ENCODE measurements at places on chromosomes 5 and 9.

GRCh38 chr5:97635553-97635952, 452.5 kb upstream of the RIOK2 start:
- DNase-seq, result no peak

DNA sequence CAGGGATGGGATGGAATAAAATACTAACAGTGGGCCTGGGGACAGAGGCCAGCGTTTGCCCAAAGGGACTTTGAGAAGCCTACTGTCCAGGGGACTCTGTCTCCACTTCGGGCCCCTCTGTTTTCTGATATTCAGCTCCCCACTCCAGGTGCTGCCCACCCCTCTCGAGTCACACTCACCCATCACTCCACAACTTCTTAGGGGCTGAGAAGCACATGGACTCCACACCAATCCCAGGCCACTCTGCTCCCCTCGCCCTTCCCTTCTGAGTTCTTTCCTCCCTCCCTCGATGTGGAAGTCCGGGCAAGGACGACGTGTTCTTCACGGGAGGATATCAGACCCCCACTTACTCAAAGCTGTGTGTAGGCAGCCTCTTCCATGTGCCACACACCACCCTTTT, 124.5 kb downstream of the BARX1 start:
- no peak for DNase-seq

GRCh38 chr5:118233606-118234005, 754.7 kb downstream of the DTWD2 start:
- DNase-seq, result no peak

GRCh38 chr9:3525096-3525835, 535 bp downstream of the RFX3 start:
- DNase-seq, result peak; percentile 8

DNA sequence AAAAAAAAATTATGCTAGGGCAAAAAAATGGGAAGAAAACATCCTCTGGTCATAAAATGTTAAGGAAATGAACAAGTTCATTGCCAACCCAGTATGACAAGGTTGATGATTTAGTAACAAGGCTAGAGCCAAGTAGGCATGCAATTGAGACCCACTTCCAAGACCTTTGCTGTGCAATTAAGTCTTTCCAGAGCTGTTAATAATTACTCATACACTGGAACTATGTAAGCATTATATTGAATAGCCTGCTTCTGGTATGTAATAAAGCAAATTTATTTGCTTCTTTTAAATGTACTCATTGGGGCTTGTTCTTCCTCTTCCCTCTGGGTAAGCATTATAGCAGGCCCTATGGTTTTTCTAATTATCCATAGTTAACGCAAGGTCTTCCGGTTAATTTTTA, 32.5 kb upstream of the SNAPC3 start:
- DNase-seq, result no peak

DNA sequence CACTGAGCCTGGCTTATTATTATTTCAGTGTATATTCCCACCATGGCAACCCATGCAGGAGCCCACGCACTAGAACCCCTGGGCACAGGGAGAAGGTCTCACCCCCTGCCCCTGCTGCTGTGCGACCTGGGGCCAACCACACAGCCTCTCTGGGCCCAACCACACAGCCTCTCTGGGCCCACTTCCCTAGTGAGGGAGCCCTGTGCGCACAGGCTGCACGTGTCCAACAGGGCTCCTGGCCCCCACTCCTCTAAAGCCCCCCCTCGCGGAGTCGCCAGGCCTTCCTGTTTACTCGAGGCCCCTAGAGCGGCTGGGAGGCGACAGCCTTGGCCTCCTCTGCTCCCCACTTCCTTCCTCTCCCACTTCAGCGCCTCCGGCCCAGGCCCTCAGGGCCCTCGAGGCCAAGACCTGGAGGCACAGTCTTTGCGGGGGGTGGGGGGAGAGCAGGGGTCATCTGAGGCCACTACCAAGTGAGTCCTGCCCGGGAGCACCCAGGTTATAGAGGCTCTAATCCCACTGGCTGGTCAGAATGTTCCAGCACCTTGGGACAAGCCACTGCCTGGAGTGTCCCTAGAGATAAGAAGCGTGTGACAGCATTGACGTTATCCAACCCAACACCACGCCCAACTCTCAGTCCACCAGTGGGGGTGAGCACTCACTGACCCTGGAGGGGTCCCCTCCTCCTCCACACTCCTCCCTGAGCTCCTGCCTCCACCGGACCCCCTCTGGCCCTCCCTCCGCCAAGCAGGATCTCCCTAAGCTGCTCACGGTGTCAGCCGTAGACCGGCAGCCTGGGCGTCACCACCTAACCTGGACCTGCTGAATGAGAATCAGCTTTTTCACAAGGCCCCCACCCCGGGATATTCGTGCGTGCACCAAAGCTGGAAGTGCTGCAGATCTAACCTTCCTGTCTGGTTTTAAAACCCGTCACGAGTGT, 7.9 kb upstream of the ENG start:
- peak; percentile 46 for DNase-seq

- DNase-seq, result no peak
These were observed 140.1 kb downstream of the ST8SIA4 start for GRCh38 chr5:100762995-100763394.

DNA sequence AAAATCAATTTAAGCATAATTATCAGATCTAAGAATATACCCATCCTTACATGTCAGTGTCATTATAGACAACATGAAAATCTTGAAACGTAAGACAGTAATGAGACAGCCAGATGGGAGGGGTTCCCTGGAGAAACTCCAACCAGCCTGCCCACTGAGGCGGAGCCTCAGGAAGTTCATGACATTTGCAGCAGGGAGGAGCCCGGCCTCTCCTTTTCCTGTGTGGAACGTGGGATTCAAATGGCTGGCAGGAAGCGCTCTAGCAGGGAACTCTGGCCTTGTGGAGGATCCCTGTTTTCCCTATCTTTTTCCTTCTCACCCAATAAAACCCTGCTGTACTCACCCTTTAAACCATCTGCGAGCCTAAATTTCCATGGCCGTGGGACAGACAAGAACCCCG, 176.6 kb upstream of the KCNN2 start:
- DNase-seq, result peak; percentile 53

GRCh38 chr9:4235871-4236804, 63.7 kb downstream of the GLIS3 start:
- DNase-seq, result peak; percentile 54

- no peak for DNase-seq
These were observed 230.7 kb downstream of the NR3C1 start for GRCh38 chr5:143172739-143173138.

- no peak for DNase-seq
These were observed 99.4 kb upstream of the PTPN3 start for GRCh38 chr9:109597496-109597895.

DNA sequence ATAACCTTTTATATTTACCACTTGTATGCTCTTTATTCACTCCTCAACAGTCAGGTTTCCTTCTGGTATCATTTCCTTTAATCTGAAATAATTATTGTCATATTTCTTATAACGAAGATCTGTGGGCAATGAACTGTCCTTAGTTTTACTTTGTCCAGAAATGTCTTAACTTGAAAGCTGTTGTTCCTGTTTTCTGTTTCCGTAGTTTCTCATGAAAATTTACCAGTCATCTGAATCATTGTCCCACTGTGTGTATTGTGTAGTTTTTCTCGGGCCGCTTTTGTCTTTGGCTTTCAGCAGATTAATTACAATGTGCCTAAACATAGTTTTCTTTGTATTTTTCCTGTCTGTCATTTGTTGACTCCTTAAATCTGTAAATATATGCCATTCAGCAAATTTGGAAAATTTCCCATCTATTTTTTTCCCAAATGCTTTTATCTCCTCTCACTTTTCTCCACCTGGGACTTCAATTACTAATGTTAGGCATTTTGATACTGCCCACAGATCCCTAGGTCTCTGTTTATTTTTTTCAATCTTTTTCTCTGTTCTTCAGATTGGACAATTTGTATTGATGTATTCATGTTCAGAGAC, 74.9 kb downstream of the PDE8B start:
- no peak for DNase-seq

GRCh38 chr9:118529624-118530214, 825.5 kb downstream of the TLR4 start:
- DNase-seq, result peak; percentile 2

GRCh38 chr9:9847750-9848149, 765.1 kb downstream of the PTPRD start:
- no peak for DNase-seq

GRCh38 chr5:12661617-12662370, 757.5 kb upstream of the CTNND2 start:
- no peak for DNase-seq

- DNase-seq, result no peak
These were observed 58.1 kb upstream of the SLC30A5 start for GRCh38 chr5:69035665-69036064.

DNA sequence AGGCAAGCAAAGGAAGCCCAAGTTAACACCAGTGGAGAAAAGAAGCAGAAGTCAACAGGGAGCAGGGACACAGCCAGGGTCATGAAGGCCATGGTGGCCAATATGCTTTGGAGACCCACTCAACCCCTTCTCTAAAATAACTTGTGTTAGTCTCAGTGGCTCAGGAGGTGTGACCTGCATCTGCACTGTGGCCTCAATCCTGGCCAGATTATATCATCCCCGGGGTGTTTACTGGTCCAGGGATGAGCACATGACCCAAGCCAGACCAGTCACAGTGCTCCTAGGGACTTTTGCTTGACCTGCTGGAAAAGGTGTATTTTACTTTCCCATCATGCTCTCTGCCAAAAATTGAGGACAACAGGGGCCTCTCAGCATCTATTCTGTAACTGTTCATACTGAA, 105.2 kb downstream of the DPYSL3 start:
- no peak for DNase-seq

- peak; percentile 9 for DNase-seq
These were observed 561.1 kb upstream of the DAP start for GRCh38 chr5:11322133-11322532.

DNA sequence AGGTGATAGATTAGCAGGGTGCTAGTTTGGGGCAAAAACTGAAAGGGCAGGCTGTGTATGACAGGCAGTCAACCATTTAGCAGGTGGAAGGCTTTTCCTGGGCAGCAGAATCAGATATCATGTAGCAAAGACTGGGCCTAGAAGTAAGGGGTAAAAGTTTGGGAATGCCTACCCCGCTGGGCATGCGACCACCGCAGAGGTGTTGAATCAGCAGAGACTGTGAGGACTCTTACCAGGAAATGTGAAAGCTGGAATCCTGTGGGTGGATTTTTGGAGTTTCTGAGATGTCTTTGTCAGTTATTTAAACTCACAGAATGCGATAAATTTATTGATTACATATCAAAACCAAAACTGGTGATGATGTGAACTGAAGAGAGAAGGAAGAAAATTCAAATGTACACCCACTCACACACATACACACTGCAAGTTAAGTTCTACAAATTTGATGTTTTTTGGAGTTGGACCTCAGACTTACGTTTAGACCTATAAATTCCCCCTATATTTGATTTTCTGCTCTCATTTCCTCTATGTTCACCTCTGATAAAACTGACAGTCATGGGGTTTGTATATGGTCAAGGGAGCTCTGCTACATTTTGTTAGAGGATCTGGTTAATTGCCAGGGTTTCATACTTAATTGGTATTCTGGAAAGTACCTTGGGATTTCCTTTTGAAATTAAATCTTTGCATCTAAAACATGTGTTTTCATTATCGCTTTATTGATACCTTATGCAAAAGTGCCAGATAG, 333.6 kb downstream of the CSNK1G3 start:
- no peak for DNase-seq

GRCh38 chr9:21316860-21317259, 11.7 kb upstream of the IFNA5 start:
- DNase-seq, result peak; percentile 4

GRCh38 chr9:133635533-133636531, at the start of gene DBH:
Gene DBH, plus strand, starts transcription at chr9:133636363. Its CDS starts 9 bp downstream, at chr9:133636372.
- no peak for DNase-seq

GRCh38 chr9:18385696-18386490, 88.1 kb upstream of the ADAMTSL1 start:
- DNase-seq, result no peak

GRCh38 chr9:131868766-131869165, 128.9 kb upstream of the RAPGEF1 start:
- DNase-seq, result peak; percentile 47

- no peak for DNase-seq
These were observed 136.2 kb downstream of the BARX1 start for GRCh38 chr9:93818827-93819472.

- DNase-seq, result no peak
These were observed 3.5 kb upstream of the NEK6 start for GRCh38 chr9:124254261-124254682.

GRCh38 chr9:105062222-105062855, 134.4 kb upstream of the ABCA1 start:
- DNase-seq, result peak; percentile 23

DNA sequence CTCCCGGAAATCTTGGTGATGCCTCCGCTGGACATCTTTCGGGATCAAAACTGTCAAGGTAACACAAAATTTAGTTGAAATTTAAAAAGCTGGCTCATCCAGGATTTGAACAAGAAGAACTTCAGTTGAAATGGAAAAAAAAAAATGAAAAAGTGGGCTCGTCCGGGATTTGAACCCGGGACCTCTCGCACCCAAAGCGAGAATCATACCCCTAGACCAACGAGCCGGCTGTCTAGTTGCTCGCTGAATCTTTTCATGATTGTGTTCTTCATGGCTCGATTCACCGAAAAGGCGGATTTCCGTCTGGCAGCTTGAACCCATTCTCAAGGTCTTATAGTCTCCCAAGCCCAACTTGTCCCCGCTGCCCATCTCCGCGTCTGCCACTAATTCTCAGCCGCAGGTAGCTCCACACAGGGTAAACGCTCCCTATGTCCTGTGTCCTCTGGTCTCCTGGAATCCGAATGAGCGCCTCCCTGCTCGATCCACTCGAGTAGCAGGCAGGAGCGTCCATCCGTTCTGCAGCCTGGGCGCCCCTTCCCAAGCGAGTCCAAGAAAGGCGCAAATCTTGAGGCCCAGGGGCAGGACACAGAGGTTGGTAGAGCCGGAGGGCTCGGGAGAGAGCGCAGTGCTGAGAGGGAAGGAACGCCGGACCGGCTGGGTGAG, 16.2 kb downstream of the TRIM7 start:
- peak; percentile 85 for DNase-seq

GRCh38 chr9:35892051-35892450, 14.0 kb upstream of the HRCT1 start:
- no peak for DNase-seq

GRCh38 chr5:78377056-78377717, 16.8 kb downstream of the SCAMP1 start:
- peak; percentile 63 for DNase-seq

DNA sequence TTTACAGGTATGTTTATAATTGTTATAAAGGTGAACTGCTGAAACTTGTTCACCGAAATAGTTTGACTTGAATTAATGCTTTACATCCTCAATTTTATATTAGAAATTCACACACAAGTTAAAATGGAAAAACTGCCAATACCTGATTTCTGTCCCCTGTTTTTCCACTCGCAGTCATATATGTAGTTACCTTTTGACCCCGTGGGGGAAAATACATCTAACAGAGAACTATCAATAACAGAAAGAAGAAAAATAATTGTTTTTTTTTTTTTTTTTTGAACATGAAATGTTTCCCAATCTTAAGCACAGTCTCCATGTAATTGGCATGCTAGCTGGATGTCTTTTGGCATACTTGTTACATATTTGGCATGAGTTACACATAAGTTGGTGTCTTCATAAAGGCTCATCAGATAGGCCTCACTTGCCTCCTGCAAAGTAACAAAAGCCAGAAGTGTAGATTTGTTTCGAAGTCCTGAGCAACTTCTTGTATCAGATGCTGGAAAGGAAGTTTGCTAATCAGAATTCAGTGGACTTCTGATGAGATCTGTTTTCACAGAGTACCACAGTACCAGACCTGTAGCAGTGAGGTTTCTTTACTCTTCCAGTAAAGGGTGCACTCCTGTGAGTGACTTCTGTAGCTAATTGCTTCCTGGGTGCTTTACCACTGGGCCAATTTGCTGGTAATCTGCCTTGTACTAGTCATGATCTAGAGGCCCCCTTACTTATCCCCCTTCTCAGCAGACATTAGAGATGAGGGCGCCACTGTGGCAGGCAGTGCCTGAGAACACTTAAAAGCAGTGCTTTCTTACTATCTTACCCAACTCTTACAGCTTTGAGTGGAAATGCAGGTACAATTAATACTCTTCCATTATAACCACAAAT, 36.2 kb upstream of the CXXC5 start:
- peak; percentile 53 for DNase-seq
